ENCODE measurements at places on chromosomes 13 and 19.

- no peak for DNase-seq
Observed at GRCh38 chr19:19403373-19403901, 2.0 kb upstream of the GATAD2A start.

GRCh38 chr13:43170506-43170905 is 147.1 kb downstream of the DNAJC15 start:
- no peak for DNase-seq

- no peak for DNase-seq
Observed at GRCh38 chr13:29185926-29186325, 365.8 kb downstream of the MTUS2 start.

DNA sequence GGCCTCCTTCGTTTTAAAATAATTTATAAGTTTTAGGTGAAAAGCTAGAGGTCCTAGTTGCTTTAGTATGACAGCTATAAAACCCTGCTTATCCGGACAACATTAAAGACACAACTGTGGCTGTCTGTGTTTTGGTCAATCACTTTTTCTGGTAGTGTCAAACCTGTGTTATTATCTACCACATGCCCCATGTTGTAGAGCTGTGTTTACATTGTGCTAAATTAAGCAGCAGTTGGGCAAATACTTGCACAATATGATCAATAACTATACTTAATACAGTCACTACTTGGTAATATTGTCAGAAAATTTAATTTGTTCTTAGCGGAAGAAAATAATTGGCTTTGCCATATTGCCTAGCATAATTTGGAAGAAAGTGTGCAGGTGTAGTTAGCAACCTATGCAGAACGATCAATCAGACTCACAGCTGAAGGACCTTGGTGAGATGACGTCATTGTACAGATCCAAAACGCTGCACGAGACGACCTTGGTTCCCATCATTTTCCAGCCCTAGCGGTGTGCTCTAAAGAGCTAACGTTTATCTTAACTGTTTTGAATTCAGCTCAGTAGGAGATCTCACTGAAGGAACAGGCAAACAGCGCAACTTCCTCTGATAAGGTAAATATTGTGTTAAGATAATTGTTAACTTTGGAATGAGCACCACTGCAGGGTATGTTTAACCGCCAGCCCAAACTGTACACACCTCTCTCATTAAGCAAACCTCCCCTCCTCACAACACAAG is 476.6 kb downstream of the IRS2 start:
- DNase-seq, result no peak

DNA sequence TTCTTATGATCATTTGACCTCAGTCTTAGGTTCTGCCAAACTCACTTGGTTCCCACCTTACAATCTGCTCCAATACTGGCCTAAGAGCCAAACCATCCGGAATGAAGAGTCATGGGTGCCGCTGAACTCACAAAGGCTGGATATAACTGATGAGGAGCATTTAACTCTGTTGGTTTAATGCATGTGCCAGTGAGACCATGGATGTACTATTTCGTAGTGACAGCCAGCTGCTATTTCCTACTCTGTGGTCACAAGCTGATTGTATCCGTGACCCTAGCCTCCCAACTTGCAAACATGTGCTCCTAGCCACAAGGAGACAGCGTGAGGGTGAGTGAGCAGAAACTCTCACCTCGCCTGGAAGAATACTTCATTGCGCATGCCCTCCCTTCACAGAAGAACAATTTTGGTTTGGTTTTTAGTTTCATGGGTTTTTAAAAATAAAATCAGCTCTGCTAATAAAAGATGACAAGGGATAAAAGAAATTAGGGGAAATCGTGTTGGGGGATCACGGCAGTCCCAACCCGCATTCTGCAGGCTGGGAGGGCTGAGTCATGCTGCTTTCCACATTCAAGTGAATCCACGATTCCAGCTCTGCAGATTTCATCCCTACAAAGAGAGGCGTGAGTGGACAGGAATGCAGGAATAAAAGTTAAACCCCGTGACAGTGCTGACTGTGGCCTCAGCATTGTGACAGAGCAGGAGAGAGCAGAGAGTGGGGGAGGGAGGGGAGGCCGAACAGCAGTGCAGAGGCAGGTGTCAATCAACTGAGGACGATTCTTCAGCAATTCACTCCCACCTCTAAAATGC is 66.8 kb upstream of the RAP2A start:
- DNase-seq, result no peak

GRCh38 chr19:335486-336066 is 9.0 kb downstream of the MIER2 start:
- DNase-seq, result no peak

DNA sequence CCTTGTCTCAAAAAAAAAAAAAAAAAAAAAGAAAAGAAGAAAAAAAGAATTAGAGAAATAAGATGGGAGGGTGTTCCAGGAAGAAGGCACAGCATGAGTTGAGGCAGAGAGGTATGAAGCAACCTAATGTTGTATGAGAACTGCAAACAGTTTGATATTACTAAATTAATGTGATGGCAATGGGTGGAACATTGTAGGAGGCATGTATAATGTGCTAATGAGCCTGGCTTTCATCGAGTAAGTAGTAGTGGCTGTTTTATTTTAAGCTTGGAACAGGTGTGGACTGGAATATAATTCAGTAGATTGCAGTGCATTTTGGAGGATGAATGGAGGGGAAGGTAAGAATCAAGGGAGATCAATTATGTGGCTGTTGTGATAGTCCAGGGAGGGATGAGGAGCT is 156.1 kb downstream of the MTUS2 start:
- no peak for DNase-seq

DNA sequence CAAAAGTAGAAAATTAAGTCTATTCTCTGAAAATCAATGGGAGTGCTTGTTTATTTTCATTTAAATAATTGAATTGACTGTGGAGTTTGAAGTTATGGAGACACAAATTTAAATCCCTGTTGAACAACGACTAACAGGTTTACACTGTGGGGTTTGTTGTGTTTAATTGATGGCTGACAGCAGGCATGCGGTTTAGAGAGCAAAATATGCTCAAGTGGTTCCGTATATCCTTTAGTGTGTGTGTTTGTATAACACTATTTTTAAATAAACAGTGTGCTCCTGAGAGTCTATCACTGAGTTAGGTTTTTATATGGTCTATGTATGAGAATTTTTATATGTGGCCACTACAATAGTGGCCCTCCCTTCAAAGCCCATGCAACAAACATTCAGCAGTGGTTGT is 332.0 kb downstream of the GPC6 start:
- no peak for DNase-seq

DNA sequence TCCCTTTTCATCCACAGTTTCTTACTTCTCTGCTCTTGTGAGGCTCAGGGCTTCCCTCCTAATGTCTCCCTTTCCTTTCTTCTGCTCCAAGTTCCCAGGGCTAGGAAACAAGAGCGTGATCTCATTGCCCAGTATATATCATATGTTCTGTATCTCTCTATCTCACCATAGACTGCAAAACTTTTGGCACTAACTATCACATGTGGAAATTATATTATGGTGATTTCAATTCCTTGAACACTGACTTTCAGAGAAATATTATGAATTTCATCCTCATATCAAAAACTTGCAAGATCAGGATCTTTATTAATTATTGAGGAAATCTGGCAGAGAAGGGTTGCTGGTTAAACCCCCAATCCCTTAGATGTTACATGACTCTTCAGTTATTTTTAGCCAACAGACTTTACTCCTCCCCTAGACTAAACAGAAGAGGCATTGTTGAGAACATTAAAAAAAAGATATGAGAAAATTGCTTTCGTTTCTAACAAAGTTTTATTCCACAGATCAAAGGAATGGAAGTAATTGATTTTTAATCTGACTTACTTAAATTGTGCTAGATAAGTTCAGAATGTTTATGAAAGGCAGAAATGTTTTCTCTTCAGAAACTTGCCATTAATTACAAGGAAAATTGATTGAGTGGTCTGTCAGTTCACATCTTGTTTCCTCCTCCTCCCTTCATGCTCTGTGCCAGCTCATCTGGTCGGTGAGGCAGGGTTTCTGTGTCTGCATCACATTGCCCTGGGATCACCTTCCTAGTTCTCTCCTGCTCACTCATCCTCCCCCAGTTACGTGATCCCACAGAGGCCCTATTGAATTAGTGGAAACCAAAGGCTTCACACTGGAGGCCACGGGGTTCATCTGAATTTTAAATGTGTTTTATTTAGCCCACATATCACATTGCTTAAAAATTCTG is 378.5 kb downstream of the LMO7 start:
- no peak for DNase-seq

GRCh38 chr19:42140125-42140754 is 8.0 kb upstream of the POU2F2 start:
- no peak for DNase-seq

- no peak for DNase-seq
Observed at GRCh38 chr19:11364296-11364904, 9.2 kb downstream of the PLPPR2 start.

- no peak for DNase-seq
Observed at GRCh38 chr19:9793071-9793591, 24.6 kb upstream of the ZNF846 start.

Data from caudate nucleus (tissue), 63 donors.